Fibroblast of pulmonary artery (primary cell): ENCODE measurements at places on chromosomes 5 and 9.

GRCh38 chr9:129027685-129028191, 393 bp downstream of the SH3GLB2 start:
- DNase-seq, result no peak

DNA sequence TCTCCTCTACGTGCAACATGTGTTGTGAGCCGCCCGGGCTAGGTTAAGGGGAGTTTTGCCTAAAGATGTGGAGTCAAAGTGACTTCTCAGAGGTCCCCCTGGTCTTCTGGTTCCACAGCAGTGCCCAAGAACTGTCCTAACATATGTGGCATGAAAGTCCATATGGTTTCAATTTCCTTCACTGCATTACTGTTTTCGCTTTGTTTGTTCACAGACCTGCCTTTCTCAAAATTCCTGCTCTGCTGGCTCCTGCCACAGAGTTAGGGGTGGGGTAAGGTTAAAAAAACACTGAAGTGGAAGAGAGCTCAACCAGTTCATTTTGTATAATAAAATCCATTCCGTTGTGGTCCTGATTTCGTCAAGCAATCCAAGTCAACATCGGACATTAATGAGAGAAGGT, 289.4 kb downstream of the DMAC1 start:
- DNase-seq, result no peak

DNA sequence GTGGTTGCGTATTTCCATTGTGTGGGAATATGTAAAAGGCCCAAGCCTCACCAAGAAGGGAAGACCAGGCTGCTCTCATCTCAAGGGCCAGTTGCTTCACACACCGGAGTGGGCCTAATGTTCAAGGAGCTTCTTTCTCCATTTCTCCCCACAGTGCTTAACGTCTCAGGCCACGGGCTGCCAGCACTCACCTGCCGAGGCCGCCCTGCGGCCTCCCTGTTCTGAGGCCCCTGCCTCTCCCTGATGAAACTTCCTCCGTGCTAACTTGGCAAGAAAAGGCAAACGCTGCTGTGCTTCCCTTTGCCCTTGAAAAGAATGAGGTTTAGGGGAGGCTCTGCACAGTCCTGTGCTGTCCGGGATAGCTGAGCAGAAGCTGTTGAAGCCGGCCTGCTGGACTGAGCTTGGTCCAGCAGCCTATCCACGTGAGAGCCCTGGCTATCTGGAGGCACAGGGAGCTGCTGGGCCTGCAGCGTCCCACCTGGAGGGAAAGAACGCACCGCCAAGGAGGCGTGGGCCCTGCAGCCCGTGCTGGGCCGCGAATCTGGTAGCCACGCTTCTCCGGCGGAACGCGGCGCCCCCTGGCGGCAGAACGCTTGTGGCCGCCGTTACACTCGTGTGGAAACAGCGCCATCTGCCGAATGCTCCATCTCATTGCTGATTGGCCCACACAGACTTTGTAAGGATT, 73.5 kb upstream of the PRSS3 start:
- DNase-seq, result peak; percentile 88

DNA sequence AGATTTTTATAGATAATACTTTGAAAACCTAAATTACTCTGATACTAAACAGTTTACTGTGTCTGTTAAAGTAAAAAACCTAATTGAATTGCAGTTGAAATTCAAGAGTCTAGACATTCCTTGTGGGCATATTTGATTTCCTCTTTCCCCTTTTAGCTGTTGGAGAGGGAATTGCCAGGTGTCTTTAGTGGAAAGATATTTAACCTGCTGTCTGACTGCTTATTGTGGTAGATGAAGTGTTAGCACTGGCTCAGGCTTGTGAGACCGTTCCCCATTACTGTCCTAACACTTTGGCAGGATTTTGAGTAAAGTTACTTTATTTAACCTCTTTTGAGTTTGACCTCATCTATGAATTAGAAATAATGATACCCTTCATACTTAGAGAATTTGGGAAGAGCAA, 16.4 kb downstream of the MAP3K1 start:
- no peak for DNase-seq
